ENCODE measurements at places on chromosomes 7 and 10.

DNA sequence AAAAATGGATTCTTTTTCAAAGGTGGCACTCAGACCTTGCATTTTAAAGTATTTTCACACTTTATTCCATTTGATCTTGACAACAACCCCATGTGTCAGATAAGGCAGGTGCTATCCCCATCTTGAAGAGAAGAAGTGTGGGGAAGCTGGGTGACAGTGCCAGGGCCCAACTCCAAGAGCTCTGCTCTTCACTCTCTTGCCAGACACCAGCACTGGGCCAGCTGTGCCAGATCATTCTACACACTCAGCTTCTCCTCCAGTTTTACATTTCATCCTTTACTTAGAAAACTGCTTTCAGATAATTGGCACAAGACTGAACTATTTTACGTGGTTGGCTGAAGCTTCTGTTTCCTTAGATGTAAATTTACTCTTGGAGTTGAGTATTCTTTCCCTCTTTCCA is 64.4 kb downstream of the ENO4 start:
- no peak for DNase-seq

- no peak for DNase-seq
Measured at GRCh38 chr7:21383227-21384220, 44.4 kb upstream of the SP4 start.

- no peak for DNase-seq
Measured at GRCh38 chr7:88516429-88516828, 209.7 kb upstream of the STEAP4 start.

DNA sequence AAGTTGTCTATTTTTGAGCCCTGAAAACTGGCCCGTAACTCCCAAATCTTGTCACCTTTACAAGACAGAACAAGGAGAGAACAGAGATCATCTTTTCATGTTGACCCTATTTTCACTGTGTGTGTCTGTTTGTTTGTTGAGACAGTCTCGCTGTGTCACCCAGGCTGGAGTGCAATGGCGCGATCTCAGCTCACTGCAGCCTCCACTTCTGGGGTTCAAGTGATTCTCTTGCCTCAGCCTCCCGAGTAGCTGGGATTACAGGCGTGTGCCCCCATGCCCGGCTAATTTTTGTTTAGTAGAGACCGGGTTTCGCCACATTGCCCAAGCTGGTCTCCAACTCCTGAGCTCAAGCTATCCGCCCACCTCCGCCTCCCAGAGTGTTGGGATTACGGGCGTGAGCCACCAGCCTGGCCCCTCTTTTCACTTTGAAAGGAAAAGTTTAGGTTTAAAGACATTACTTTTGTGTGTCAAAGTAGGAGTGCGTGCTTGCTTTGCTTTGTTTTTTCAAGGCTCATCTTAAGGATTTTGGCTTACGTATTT is 32.1 kb downstream of the FOXK1 start:
- no peak for DNase-seq

DNA sequence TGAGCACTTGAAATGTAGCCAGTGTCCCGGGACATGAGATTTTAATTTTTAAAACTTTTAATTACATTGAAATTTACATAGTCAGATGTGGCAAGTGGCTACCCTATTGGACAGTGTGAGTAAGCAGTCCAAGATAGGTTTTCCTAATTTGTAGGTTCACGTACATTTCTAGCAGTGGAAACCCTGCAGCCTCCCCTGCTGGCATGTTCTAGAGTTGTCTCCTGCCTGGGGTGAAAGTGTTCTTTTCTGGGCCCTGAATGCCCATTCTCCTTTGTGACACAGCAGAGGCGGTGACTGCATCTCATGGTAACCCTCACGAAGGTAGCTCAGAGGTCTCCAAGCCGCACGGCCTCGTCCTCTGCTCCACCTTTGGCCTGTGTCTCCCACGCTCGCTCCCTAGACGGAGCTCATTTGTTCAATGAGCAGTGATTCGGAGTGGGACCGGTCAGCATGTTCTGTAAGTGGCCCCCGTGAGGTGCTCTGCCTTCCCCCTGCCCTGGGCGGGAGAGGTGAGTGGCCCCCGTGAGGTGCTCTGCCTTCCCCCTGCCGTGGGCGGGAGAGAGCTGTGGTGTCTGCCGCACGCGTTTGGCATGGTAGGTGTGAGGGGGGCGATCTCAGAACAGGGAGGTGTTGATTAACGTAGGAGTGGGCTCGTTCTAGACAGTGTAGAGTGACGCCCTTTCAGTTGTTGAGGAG is 18.0 kb downstream of the WDR37 start:
- no peak for DNase-seq
